Mesenteric fat pad (tissue), 1 donor: ENCODE measurements at places on chromosomes 1 and 21. TPM values are rescaled to one million over a fixed set of nuclear protein-coding genes. Genes with fewer than 3 reads are reported as not detected.

Gene HPCA
- not detected for total RNA-seq

Gene FAM163A
- not detected for total RNA-seq

DNA sequence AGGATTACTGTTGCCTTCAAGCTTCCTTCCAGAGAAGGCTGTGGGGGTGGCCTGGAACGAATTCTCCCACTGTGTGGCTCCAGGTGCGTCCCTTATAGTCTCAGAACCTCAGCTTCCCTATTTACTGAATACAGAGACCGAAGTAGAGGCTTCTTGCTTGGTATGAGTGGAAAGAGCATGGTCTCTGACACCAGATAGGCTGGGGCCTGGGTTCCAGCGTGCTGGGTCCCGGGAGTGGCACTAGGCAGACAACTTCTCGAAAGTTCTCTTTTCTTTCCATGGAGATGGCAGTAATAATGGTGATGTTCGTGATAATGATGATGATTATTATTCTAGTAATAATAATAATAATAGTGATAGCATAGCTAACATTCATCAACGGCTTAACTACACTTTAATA is 161.7 kb downstream of the PTPRU start:
- DNase-seq: peak; percentile 71

GRCh38 chr1:22122273-22123070 is 20.4 kb downstream of the WNT4 start:
- no peak for DNase-seq

Gene IVL
- total RNA-seq: not detected

DNA sequence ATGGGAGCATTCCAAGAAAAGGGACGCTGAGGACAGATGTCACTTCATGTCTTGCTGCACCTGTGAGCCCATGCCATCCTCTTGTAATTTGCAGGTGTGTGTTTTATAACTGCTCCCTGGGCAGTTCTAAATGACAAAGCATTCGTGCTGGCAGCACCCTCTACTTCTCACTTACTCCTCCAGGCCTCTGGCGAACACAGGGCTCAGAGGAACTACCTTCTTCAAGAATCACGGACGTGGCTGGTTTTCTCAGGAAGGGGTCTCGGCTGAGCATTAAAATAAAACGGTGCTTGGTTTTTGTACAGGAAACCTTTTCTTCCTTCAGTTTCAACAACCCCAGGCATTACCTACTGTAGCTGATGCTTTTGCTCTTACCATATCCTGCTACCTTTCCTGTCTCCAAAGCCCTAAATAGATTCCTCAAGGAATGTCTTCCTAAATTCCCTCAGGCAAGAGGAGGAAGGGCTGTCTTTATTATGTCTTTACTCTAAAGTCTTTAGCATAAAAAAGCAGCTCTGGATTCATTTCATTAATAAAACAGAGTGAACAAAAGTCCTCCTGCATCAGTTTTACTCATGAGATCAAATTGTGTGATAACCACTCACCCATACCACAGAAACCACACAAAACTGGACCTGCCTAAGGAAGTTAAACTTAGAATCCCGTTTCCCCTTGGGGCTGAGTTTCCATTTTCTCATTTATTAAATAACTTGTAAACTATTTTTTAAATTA is 79.0 kb upstream of the MAP10 start:
- no peak for DNase-seq

DNA sequence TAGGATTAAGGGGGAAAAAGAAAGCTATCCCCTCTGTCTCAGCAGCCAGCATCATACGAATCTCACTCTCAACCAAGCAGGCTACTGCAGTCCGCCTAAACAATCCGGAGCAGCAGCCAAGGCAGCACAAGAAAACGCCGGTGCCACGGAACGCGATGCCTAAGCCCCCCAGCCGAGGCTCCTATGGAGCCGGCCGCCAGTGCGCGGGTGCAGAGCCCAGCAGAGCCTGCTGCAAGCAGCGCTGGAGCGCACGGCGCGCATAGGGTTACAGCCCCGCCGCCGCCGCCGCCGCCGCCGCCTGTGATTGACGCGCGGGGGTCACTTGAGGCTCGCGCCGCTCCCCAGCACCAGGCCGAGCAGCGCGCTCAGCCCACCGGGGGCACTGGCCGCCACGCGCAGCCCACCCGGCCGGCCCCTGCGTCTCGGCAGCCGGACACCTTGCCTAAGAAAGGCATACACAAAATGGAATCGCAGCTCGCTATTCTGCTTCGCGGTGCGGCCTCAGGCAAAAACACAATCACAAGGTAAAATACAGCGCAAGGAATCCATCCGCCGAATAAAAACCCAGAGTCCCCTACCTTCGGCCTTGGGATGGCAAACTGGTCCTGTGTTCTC is 780 bp downstream of the HIVEP3 start:
- no peak for DNase-seq

DNA sequence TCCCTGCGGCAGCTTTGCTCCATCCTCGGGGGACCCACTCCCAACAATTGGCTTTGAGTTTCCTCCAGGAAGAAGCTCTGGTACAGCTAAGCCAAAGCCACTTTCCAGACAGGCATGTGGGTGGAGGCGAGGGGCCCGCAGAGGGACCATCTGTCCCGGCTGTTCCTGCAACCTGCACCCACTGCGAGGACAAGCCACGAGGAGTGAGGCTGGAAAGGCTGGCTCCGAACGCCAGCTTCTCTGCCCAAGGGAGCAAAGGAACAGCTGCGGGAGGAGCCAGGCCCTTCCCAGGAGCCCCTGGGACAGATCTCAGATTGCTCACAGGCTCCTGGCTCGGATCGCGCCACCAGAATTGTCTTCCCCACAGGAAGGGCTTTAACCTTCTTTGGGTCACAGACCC is 28.3 kb upstream of the PEF1 start:
- no peak for DNase-seq

DNA sequence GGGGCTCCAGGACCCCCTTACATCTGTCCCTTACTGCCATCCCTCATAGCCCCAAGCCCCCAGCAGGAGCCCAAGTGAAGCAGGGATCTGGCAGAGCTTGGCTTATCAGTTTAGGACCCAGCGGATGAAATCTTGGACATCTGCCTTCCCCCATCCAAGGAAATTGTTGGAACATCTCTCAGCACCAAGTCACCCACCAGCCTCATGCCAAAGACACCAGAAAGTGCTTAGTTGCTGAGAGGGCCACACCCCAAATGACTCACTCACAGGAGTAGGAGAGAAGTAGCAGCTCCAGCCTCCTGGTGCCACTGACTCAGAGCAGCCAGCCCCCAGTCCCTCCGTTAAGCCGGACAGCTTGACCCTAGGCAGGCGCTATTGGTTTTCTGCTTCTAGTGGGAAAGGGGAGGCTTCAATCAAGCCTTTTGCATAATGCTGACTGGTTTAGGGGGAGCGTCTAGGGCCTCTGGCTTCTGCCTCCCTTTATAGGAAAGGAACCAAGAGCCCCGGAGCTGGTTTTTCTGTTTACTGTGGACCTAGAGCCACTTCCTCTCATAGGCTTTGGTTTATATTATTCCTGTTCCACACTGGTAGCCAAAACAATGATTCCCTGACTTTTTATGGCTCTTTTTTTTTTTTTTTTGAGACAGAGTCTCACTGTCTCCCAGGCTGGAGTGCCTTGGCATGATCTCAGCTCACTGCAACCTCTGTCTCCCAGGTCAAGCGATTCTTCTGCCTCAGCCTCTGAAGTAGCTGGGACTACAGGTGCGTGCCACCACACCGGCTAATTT is 114.2 kb upstream of the IPO9 start:
- DNase-seq: no peak

Gene CASQ1
- 0.39 TPM for total RNA-seq

DNA sequence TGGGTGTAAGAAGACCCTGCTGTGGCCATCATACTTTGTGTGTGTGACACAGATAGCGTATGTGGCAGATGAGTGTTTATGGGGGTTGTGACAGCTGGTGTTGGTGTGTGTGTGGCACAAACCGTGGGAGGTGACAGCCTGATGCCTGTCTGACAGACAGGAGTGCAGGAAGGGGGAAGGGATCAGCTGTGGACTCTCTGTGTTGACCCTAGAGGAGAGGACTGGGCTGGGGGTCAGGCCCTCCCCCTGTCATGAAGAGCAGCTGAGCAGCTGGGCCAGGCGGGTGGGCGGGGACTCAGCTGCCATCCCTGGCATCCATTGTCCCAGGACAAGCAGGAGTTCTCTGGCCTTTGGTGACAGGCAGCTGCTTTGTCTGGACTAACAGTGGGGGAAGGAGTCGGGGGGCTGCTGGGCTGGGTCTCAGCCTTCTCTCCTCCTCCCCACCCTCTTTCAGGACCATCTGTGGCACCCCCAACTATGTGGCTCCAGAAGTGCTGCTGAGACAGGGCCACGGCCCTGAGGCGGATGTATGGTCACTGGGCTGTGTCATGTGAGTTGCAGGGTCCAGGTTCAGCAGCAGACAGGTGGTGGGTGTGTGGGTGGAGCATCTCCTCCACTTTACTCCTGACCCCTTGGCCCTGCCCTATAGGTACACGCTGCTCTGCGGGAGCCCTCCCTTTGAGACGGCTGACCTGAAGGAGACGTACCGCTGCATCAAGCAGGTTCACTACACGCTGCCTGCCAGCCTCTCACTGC is 2.3 kb downstream of the PLK3 start:
- DNase-seq: no peak

Gene COL18A1
- 79.8 TPM for total RNA-seq

Gene CCDC30
- 1.6 TPM for total RNA-seq

Gene CFHR4
- not detected for total RNA-seq

DNA sequence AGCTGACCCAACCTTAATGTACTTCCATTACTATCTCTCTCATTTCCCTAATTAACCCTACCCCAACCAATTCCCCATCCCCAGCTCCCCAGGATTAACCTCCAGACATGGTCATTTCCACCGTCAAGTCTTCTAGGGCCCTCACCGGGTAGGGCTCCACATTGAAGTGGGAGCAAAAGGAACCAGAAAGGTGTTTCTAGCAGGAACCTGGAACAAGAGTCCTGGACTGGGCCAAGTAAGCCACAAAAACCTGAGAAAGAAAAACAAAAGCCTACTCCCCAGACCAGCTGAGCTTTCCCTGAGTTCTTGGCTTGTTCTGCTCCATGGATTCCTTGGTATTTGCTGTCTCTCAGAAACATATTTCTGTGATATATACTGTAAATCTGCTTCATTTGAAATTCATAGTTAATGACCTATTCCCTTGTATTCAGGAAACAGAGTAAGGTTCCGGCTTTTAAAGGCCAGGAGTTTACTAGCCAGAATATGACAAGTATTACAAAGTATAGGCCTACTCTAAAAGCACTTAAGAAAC is 58.4 kb downstream of the SYF2 start:
- no peak for DNase-seq

DNA sequence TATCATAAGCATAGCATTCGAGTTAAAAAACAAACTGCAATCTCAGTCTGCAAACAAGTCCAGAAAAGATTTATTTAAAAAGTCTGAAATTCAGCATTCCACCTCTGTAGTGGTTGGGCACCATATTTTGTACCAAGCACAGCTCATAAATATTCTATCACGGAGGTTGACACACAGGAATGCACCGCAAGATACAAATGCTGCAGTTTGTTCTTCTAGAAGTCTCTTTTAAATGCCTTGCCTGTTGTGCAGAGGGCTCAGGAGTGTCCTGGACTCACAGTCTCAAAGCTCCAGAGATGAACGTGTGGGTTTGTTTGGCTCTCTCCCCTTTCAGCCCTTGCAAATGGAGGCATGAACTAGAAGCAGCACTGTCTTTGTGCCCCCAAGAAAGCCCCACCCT is 212.4 kb upstream of the USP24 start:
- no peak for DNase-seq

- DNase-seq: no peak
Observed at GRCh38 chr1:33096363-33097005, 15.5 kb downstream of the AZIN2 start.

DNA sequence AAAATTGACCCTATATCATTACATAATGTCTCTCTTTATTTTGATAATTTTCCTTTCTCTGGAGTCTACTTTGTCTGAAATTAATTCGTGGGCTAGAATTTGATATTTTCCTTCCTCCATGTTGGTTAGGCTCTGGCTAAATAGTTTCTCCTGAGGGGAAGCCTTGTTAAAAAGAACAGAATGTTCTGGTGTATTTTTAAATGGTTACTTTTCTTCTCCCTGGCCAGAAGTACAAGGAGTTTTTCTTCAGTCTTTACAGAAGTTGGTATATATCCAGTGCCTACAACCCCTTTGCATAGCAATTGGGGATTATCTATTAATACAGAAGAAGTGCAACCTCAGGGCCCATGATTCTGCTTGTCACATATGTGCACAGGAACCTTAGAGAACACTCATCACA is 185.6 kb upstream of the RAB4A start:
- DNase-seq: no peak

Gene GLMN
- 7.6 TPM for total RNA-seq

- no peak for DNase-seq
Observed at GRCh38 chr21:25589887-25590286, 17.4 kb downstream of the MRPL39 start.

- no peak for DNase-seq
Observed at GRCh38 chr1:18748435-18748834, 111.0 kb downstream of the TAS1R2 start.

DNA sequence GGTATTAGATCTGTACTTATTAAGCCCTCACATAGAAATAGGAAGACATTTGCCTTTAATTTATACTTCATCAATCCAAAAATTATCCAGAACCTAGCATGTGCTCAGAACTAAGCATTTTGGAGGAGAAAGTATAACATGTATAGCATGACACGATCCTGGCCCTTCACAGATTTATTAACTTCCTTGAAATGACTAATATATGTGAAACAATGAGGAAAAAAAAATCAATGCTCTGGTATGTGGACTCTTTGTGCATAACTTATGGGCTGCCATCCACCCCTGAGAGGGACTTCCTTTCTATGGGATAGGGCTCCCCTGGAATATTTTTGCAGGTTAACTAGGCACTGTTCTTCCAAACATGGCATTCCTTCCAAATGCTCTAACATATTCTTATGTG is 36.6 kb downstream of the CCDC185 start:
- DNase-seq: no peak

Gene CFHR5
- not detected for total RNA-seq

- DNase-seq: no peak
Observed at GRCh38 chr1:162020150-162020549, 3.5 kb downstream of the OLFML2B start.

Gene EDEM3
- 39.7 TPM for total RNA-seq

DNA sequence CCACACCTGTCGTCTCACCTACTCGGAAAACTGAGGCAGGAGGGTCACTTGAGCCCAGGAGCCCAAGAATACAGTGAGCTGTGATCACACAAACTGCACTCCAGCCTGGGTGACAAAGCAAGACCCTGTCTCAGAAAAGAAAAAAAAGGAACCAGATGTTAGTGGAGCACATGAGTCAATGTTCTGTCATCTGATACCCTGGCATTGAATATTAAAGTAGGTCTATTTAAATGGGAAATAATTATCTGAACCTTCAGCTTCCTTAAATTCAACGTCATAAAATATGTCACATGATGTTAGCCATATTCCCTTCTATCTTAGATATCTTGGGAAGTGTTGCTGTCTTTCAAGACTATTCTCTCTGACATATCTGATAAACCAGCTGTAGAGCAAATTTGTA is 47.3 kb downstream of the NCAM2 start:
- no peak for DNase-seq

GRCh38 chr1:104082221-104082620 is 332.5 kb downstream of the AMY1C start:
- DNase-seq: no peak

- DNase-seq: no peak
Observed at GRCh38 chr1:35058988-35059387, 20.2 kb upstream of the ZMYM1 start.
